ENCODE measurements at places on chromosomes 1 and 21.
A peak's percentile ranks its signal among the peaks of the same experiment; 100 is the strongest.

- no peak for DNase-seq
Measured at GRCh38 chr1:156742017-156742416, 1.1 kb upstream of the MRPL24 start.

DNA sequence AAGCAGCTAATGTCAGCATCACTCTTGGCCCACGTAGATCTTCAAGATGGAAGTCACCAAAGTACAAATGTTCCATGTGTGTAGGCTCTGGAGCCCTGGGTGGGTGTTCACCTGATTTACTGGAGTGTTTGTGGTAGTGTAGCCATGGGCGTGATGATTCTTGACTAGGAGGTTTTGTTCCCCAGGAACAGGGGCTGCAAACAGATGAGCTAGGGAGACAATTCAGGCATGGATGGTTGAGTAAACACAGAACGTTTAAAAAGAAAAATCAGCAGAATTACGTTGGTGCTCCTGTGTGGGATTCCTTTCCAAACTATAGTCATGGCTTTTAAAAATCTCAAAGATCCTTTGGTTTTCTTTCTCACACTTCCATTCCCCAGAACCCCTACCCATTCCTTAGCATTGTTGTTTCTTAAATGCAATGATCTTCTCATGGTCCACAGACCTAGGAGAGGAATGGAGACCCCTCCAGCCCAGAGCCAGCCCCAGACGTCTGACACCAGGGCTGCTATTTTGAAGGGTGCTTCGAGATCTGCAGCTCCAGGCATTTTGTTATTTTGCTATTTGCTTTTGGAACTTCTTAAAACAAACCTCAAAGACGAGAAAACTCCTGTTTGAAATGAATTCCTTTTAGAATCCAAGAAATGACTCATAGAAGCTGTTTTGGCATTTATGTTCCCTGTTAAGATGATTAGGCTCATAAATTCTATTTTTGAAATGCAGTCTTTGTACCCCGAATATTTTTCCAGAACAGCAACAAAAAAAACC lies 115.1 kb downstream of the ETS2 start:
- DNase-seq, result no peak

DNA sequence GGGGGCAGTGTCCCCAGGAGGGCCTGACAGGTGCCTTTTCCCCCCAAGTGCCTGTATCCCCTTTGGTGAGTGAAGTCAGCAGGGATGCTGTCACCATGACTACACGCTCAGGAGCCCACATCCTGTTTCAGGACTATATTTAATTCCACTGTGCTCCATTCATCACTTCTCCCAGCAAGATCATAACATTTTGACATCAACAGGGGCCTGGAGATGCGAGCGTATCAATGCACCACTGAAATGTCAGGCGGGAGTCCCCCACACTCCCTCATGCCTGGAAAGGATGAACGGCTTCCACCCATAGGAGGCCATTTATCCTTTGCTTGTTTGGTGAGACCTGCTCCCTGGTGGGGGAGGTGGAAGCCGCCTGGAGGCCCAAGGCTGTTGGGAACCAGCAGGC lies 119.1 kb downstream of the PTPRU start:
- DNase-seq, result no peak

- peak; percentile 10 for DNase-seq
Measured at GRCh38 chr1:186482661-186483255, 21.8 kb upstream of the PDC start.

- no peak for DNase-seq
Measured at GRCh38 chr1:2224170-2224584, 3.9 kb upstream of the SKI start.

DNA sequence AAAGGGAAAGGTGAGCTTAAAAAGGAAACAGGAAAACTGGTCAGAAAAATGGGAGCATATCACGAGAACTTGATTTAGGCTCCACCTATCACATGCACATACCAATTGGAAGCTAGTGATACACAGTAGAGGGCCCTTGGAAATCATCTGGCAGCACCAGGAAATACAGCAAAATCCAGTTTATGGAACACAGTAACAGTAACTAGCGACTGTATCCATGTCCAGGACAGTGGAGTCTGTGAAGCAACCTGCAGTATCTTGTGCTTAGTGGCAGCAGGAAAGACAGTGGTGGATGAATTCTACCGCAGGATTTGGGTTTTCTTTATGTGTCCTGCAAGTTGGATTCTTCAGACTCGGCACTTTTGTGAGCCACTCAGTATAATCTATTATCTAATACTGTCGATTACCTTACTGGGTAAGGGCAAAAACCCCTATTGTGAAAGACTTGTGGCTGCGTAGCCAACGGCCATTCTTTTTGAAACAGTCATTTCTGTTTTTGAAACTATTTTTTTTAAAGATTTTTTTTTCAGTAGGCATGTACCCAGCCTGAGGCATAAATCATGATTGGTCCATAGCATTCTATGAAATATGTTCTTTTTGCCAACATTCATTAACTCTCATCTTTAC lies 1.6 kb upstream of the KDM4A start:
- DNase-seq, result no peak

DNA sequence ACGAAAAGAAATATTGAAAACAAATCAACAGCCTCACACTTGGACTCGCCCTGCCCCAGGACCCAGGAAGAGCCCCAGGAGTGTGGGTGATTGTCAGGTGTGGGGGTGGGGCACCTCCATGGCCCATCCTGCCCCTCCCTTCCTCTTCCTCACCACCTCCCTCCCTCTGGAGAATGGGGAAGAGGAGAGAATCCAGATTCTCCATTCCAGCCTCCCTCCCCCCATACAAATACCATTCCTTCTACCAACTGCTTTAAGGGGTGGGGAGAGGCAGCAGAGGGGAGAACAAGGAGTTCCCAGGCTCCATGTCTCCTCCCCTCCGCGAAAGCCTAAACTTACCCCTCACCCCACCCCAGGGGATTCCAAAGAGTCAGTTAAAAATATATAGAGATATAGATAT lies 36.7 kb downstream of the MEF2D start:
- DNase-seq, result no peak

GRCh38 chr1:112504661-112505399 lies 3.9 kb upstream of the WNT2B start:
- DNase-seq, result no peak

GRCh38 chr1:172148213-172148612 lies 272.3 kb upstream of the C1orf105 start:
- no peak for DNase-seq

DNA sequence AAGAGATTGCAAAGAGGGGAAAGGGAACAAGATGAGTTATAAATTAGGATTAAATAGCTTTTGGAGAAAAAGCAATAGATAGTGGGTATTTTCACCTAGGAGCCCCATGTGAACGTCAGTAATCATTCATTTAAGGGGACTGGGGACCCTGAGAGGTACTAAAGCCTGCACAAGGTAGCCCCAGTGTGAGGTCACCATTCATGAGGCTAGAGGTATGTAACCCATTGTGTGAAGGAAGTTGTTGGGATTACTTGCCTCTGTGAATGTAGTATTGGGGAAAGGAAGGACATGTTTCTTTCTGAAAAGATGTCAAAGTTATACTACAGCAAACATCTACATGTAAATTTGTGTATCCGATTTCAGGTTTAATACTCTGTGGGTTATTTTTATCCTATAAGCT lies 276.8 kb downstream of the TBX15 start:
- DNase-seq, result no peak

GRCh38 chr1:99535470-99536164 lies 110.3 kb upstream of the PALMD start:
- DNase-seq, result no peak

- DNase-seq, result no peak
Measured at GRCh38 chr1:37667023-37667671, 25.2 kb upstream of the CDCA8 start.

DNA sequence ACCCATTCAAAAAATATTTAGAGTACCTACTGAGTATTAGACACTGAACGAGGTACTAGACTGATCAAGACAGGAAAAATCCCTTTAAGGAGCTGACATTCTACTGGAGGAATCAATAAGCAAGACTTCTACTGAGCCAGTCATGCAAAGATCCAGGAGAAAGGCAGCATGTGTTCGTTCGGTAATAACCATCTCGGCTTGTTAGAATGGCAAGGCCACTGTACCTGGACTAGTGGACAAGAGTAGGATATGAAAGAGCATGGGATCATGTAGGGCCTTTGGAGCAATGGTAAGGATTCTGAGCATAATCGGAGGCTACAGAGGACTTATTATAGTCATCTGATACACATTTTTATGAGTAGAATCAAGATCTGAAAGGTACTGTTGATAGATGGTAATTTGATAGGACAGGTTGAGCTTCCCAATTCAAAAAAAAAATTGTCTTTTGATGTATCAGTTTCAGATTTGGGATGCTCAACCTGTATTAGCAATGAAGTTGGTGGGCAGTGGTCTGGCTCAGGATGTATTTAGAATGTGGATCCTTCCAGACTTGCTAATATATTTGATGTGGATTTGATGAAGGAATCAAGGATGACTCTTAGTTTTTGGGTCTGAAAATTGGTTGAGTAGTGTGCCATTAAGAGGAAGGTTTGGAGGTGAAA lies 2.3 kb downstream of the COX20 start:
- no peak for DNase-seq

GRCh38 chr1:6014130-6014999 lies 22.1 kb upstream of the NPHP4 start:
- no peak for DNase-seq

GRCh38 chr1:221093903-221094791 lies 214.9 kb downstream of the HLX start:
- no peak for DNase-seq

DNA sequence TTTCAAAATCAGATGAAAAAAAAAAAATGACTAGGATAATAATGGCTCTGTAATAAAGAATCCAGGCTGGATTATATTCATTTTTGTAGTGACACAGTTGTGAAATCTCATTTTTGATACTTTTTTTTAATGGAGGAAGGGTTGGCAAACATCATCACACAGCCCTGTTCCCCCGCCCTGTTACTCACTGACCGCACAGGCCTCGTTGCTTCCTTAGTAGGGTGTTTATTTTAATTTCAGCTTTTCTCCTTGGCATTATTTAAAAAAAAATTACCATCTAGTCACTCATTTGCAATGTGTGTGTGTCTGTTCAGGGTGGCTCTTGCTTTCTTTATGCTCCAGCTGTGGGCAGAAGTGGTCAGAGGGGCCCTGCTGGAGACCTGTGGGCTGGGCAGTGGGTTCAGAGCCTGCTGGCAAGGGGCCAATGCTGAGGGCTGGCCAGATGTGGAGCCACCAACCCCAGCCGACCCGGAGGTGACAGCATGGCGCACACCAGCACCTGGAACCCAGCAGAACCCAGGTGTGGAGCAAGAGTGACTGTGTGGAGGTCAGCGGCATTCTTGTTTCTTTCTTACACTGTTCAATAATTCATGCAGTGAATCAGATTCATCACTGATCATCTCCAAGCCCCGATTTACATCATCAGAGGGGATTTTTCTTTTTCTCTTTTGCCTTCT lies 44.6 kb downstream of the ZSCAN20 start:
- no peak for DNase-seq

DNA sequence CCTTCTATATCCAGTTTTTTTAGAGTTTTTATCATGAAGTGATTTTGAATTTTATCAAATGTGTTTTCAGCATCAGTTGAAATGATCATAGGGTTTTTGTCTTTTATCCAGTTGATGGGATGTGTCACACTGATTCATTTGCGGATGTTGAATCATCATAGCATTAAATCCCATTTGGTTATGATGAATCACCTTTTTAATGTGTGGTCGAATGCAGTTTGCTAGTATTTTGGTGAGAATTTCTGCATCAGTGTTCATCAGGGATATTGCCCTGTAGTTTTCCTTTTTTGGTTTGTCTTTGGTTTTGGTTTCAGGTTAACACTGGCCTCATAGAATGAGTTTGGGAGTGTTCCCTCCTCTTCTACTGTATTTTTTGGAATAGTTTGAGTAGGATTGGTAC lies 80.3 kb downstream of the DIRAS3 start:
- DNase-seq, result no peak

GRCh38 chr1:229828461-229828860 lies 202.4 kb downstream of the URB2 start:
- no peak for DNase-seq

- no peak for DNase-seq
Measured at GRCh38 chr1:159791461-159791860, 10.7 kb downstream of the DUSP23 start.

GRCh38 chr1:38326856-38327255 lies 280.3 kb upstream of the POU3F1 start:
- no peak for DNase-seq

- no peak for DNase-seq
Measured at GRCh38 chr1:40309374-40310128, 7.5 kb downstream of the COL9A2 start.

DNA sequence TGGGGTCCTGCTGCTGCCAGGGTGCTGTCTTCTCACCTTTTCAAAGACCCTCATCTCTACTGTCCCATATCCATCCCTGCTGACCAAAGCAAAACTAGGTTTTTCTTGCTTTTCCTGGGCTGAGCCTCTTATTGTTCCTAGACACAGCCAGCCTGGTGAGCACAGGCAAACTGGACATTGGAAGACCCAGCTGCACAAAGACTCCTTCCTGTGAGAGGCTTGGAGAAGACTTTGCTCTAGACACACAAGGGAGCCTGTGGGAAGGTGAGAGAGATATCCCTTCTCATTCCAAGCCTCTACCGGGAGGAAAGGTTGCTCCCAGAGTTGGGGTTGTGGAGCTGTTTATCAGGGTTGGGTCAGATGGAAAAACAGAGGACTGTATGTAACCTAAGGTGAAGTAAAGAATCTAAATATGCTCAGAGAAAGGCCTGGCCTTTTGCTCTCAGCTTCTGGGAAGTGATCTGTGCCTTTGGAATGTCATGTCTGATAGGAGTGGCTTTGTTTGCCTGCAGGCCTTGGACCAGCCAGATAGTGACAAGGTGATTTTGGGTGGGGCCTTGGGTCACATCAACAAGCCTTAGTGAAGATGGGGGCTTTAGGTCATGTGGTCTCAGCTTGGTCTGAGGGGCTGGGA lies 87.6 kb upstream of the RUNX1 start:
- no peak for DNase-seq

DNA sequence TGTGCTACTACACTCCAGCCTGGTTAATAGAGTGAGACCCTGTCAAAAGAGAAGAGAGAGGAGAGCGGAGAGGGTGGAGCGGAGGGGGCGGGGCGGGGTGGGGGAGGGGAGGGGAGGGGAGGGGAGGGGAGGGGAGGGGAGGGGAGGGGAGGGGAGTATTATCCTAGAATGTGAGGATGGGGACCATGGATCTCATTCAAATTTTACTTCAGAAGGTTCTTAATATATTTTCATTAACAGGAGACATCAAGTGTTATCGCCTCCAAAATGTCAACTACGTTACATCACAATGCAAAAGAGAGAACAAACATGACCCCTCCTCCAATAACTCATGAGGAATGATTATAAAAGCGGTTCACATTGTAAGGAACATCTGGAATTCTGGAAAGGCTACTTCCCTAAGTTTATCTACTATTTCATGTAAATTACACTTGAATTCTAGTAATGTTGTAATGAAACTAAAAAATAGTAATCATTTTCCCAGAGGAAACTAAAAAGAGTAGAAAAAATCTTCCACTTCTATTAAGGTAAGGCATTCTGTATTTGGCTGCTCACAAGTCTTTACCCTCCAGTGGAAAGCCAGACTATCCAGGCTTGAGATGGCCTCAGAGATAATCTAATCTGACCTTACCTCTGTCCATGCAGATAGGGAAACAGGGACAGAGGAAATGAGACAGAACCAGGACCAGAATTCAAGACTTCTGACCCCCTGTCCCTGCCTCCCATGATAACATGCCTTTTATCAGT lies 18.8 kb upstream of the GUCA2A start:
- DNase-seq, result no peak

- no peak for DNase-seq
Measured at GRCh38 chr1:13754510-13755103, 54.6 kb downstream of the PRDM2 start.

Measured in stimulated activated CD4-positive, alpha-beta T cell treated with anti-CD3 and anti-CD28 coated beads, Interleukin-1b, Interleukin-23, amount 100 ng/mL, for 1 hour (primary cell).